ENCODE measurements at places on chromosomes 2 and 18. TPM values are rescaled to one million over a fixed set of nuclear protein-coding genes. Genes with fewer than 3 reads are reported as not detected.

The UGT1A10 gene
- polyA plus RNA-seq: not detected

The RHOB gene
- polyA plus RNA-seq: 0.87 TPM

The ANO7 gene
- 0.61 TPM for polyA plus RNA-seq

DNA sequence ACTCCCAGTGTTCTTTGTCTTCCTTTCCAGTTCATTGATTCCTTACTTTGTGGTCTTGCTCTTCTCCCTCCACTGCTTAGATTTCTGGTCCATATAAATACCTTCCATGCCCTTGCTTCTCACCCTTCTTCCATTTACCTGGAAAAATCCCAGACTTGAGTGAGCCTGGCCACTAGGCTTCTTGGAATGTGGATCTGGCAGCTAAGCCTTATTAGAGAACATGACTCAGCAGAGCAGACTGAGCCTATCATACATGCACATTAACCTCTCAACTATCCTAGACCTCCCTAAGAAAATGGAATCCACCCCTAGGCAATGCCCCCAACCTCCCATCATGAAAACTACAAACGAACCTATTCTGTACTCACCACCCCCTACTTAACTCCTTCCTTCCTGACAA, 127.7 kb downstream of the RHBDD1 start:
- H3K36me3 ChIP-seq: no peaks in the 10 kb centered on the region
- no peak overlapping the region for H3K27ac ChIP-seq
- H3K4me3 ChIP-seq: no peak overlapping the region
- no peaks in the 10 kb centered on the region for H3K27me3 ChIP-seq
- H3K4me1 ChIP-seq: no peaks in the 10 kb centered on the region
- no peak for DNase-seq

GRCh38 chr2:184174493-184175104, 423.7 kb upstream of the ZNF804A start:
- no peaks in the 10 kb centered on the region for H3K27me3 ChIP-seq
- no peaks in the 10 kb centered on the region for H3K36me3 ChIP-seq
- H3K4me1 ChIP-seq: no peaks in the 10 kb centered on the region
- H3K4me3 ChIP-seq: no peak overlapping the region

Data from GM12878 (cell line).